IMR-90 (cell line): ENCODE measurements at places on chromosomes 16 and 17. TPM values are rescaled to one million over a fixed set of nuclear protein-coding genes. Genes with fewer than 3 reads are reported as not detected.
A peak's percentile ranks its signal among the peaks of the same experiment; 100 is the strongest.

GRCh38 chr17:62062302-62062701, 2.8 kb downstream of the MED13 start:
- DNase-seq, result peak; percentile 31

GRCh38 chr17:19986941-19987861, 9.6 kb upstream of the AKAP10 start:
- no peak for DNase-seq

- DNase-seq, result no peak
These were observed 48.3 kb downstream of the CUEDC1 start for GRCh38 chr17:57906910-57907309.

- DNase-seq, result no peak
These were observed 17.5 kb upstream of the CBX8 start for GRCh38 chr17:79814127-79814973.

- DNase-seq, result no peak
These were observed 73.9 kb downstream of the MRM1 start for GRCh38 chr17:36675250-36675649.

- no peak for DNase-seq
These were observed 215.7 kb upstream of the CIBAR2 start for GRCh38 chr16:85327731-85328675.

DNA sequence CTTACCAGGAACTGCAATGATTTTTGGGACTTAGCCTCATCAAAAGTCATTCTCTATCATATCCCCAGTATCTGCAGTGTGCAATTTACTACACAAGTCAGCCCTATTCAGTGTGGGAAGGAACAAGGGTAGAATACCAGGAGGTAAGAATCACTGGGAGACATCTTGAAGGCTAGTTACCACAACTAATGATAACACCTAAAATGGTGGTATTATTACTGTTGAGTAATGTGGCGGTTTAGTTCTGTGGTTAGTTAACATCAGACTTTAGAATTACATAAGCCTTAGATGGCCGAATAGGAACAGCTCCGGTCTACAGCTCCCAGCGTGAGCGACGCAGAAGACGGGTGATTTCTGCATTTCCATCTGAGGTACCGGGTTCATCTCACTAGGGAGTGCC, 567.9 kb upstream of the CDH11 start:
- DNase-seq, result no peak

- DNase-seq, result no peak
These were observed 10.5 kb downstream of the ELOB start for GRCh38 chr16:2766430-2767139.

DNA sequence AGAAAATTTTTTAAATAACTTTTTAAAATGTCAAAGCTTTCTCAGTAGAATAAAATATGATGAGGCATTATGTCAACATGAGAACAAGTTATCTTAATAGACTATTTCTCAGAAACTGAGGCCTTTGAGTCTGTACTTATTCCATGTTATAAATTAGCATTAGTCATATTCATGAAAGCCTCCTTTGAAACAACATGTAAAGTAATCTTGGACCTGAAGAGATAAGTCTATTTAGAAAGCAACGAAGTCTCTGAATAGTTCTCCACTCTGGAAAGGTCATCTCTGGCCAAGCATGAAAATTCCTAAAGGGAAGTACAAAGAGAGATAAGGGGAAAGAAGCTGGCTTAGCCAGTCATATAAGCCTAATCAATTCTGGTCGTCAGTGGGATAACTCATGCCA, 150.8 kb downstream of the CYB561 start:
- peak; percentile 43 for DNase-seq

- no peak for DNase-seq
These were observed 6.4 kb upstream of the KRT28 start for GRCh38 chr17:40806131-40806530.

The ODF4 gene
- total RNA-seq, result not detected in 2 replicates

The C16orf89 gene
- 0.18 TPM in 1 of 2 replicates, not detected in the other for total RNA-seq

The LRRC75A gene
- total RNA-seq, result 0.56 and 0.72 TPM in 2 replicates

The C16orf46 gene
- under 0.01 and 0.72 TPM in 2 replicates for total RNA-seq

The MRPS7 gene
- total RNA-seq, result 55.9 and 62.5 TPM in 2 replicates

The TBC1D16 gene
- 14.4 and 16.7 TPM in 2 replicates for total RNA-seq
